ENCODE measurements at places on chromosomes 11 and 22. TPM values are rescaled to one million over a fixed set of nuclear protein-coding genes. Genes with fewer than 3 reads are reported as not detected.

Gene HEPHL1
- not detected for total RNA-seq

Gene SPDYC
- not detected for total RNA-seq

Gene DDI1
- not detected for total RNA-seq

Gene TREH
- total RNA-seq, result not detected

Gene NFAM1
- not detected for total RNA-seq

Gene MMP13
- total RNA-seq, result not detected

Gene PIWIL4
- total RNA-seq, result 2.5 TPM

Gene C11orf21
- total RNA-seq, result not detected

Gene CRYBB3
- total RNA-seq, result 0.17 TPM

Gene PGA3
- not detected for total RNA-seq

Gene FGF19
- not detected for total RNA-seq

Gene CDON
- 1.8 TPM for total RNA-seq

Gene SMC1B
- not detected for total RNA-seq

Gene IGSF9B
- not detected for total RNA-seq

Gene COA4
- total RNA-seq, result 39.1 TPM

Gene B3GAT1
- total RNA-seq, result not detected

Gene FXYD2
- total RNA-seq, result 0.98 TPM

Gene ENTHD1
- not detected for total RNA-seq

Gene TMEM9B
- total RNA-seq, result 38.1 TPM

Gene CADM1
- 0.34 TPM for total RNA-seq

Gene KCTD14
- 0.11 TPM for total RNA-seq

Gene C11orf52
- total RNA-seq, result 0.54 TPM

Gene CRYBB2
- not detected for total RNA-seq

Gene IRAG1
- 0.69 TPM for total RNA-seq

Gene ACRV1
- total RNA-seq, result not detected

Gene SLC22A12
- not detected for total RNA-seq

Gene INS
- total RNA-seq, result not detected

Gene C22orf42
- not detected for total RNA-seq

Gene GSTT2B
- 0.77 TPM for total RNA-seq

Gene PAAF1
- 6.6 TPM for total RNA-seq

Gene MYBPC3
- not detected for total RNA-seq

Gene P4HA3
- total RNA-seq, result 58.8 TPM

Gene EML3
- total RNA-seq, result 25.7 TPM

Gene RAC2
- total RNA-seq, result 2.9 TPM

Gene OTOG
- total RNA-seq, result not detected

Gene MAPK8IP2
- 0.26 TPM for total RNA-seq

Gene GLYAT
- not detected for total RNA-seq

Gene MMP27
- not detected for total RNA-seq

Gene HPS5
- total RNA-seq, result 27.5 TPM

Gene SERHL2
- total RNA-seq, result 7.4 TPM

Gene GANAB
- total RNA-seq, result 258 TPM

Gene OR52K1
- total RNA-seq, result not detected

Gene PGA4
- not detected for total RNA-seq

Gene IGLL1
- not detected for total RNA-seq

Gene C1QTNF4
- total RNA-seq, result 0.76 TPM

Gene ZNHIT2
- total RNA-seq, result 6.4 TPM

Gene PATE2
- total RNA-seq, result 0.22 TPM

Gene ST13
- 254 TPM for total RNA-seq

Measured in dermis lymphatic vessel endothelial cell (primary cell).